ENCODE measurements at places on chromosomes 1 and 21.
A peak's percentile ranks its signal among the peaks of the same experiment; 100 is the strongest.

DNA sequence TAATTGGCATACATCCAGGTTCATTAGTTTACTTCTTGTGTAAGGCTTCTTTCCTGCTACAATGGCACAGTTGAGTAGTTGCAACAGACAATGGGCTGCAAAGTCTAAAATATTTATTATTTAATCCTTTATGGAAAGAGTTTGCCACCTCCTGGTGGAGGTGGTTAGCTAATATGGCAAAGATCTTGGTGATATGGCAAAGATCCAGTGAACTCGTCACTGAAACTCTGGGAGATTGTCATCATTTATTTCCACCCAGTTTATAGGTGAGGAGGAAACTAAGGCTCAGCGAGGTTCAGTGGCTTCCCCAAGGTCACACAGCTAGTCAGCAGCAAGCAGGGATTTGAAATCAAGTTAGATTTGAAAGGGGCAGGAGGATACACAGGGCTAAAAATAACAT lies 16.1 kb upstream of the IFFO2 start:
- no peak for DNase-seq

GRCh38 chr1:154751690-154752089 lies 118.4 kb downstream of the KCNN3 start:
- no peak for DNase-seq

DNA sequence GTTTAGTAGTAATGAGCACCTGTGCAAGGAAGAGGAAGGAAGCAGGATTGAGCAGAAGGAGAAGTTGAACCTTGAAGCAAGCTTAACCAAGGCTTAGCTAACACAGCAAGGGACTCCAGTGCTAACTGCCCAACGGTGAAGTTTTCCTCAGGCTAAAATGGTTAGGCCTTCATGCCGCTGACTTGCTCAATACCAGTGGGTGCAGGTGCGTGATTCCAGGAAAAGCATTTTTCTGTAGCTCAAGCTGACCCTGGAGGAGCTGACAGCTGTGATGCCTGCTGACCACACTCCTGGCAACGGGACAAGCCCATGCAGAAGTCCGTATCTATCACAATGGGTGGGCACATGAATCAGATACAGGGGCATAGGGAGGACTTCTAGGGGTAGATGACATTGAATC lies 76.5 kb upstream of the FGGY start:
- no peak for DNase-seq

- no peak for DNase-seq
Measured at GRCh38 chr1:183025010-183025337, 1.8 kb downstream of the LAMC1 start.

DNA sequence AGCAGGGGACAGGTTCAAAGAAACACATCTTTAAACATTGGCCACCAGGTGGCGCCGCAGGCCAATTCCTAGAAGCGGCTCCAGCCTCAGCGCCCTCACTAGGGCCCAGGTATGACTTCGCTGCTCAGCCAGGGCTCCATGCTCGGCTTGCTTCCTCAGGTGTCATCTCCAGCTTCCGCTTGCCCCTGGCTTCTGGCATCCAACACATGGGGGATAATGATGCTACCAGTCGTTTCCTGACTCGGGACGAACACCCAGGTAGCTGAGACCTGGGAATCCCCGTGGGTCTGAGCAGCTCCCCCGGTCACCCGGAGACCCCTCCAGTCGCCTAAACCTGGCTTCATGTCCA lies 8.5 kb upstream of the MEX3A start:
- peak; percentile 86 for DNase-seq

DNA sequence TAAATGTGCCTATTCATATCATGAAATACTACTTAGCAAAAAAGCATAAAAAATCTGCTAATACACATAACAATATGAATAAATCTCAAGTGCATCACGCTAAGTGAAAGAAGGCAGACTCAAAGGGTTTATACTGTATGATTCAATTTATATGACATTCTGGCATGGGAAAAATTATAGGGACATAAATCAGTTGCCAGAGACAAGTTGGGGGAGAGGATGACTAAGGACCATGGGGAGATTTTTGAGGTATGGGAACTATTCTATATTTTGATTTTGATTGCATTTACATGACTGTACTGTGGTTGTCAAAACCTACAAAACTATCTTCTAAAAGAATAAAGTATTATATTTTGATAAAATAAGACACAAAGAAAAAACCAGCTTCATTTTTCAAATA lies 650.3 kb upstream of the NR5A2 start:
- no peak for DNase-seq

DNA sequence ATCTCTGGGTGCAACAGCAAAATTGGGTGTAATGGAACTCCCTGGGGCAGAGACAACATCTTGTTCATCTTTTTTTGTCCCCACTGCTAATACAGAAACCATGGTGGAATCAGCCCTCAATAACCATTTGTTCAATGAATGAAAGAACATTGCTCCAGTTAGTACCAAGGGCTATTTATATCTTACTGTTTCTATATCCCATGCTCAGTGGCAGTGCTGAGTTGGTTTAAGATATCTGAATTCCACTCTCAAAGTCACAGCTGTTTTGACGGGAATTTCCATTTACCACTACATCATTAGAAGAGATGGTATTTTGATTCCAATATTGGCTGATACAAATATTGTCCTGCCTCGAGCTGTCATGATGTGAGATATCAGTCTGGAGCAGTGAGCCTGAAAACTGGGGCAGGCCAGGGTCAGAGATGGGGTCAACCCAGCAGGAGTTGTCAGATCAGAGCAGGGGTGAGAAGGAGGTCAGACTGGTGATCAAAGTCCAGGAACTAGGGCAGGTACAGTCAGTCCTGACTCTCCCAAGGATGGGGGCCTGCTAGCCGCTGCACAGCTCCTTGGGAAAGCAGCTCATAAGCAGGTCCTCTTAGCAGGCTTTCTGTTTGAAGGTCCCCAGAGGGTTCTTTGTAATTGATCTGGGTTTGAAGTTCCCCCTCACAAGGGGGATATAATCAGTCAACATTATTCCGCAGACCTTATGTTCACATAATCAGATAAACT lies 5.8 kb upstream of the PHC2 start:
- no peak for DNase-seq

DNA sequence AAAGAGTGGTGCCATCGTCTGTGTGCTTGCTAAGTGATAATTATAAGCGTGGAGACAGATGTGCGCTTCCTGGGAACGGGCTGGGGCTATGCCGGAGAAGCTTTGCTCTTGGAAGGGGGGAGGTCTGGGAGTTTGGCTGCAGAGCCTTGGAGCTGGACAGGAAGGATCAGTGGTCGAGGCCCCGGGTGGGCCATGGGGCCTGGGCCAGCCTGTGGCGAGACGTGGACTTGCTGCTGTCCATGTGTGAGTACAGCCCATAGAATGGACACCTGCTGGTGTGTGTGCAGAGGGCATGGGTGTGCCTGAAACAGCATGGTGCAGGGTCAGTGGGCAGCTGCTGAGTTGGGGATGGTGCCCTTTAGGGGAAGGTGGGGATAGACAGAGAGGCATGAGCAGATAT lies 121.3 kb downstream of the PCBP3 start:
- DNase-seq = no peak

GRCh38 chr1:37148663-37149062 lies 114.3 kb upstream of the GRIK3 start:
- DNase-seq = no peak

GRCh38 chr1:165068741-165069140 lies 287.8 kb downstream of the LMX1A start:
- no peak for DNase-seq

DNA sequence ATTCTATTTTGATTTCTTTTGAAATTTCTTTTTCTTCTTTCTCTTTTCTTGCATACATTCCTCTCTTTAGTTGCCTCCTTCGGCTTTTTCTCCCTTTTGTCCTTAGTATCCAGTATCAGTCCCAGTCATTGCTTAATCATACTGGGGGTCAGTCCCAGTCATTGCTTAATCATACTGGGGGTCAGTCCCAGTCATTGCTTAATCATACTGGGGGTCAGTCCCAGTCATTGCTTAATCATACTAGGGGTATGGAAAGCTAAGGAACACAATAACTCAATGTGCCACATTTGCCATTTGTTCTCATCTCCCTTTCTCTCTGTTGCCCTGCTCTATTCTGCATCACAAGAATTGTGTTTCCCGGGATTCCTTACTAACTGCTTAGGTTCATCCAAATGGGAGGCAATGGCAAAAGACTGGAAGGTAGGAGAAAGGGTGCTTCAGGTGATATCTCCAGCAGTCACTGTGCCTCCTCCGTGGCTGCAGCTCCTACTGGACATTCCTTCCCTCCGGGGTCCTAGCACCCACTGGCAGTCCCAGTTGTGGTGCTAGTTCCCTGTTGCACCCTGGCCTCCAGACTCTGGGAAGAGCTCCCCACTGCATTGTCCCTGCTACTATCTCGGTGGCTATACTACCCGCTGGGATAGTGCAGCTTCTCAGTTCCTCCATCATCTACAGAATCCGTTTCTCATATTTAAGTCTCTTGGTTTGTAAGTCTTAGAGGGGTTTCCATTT lies 32.6 kb upstream of the LAMC1 start:
- no peak for DNase-seq

DNA sequence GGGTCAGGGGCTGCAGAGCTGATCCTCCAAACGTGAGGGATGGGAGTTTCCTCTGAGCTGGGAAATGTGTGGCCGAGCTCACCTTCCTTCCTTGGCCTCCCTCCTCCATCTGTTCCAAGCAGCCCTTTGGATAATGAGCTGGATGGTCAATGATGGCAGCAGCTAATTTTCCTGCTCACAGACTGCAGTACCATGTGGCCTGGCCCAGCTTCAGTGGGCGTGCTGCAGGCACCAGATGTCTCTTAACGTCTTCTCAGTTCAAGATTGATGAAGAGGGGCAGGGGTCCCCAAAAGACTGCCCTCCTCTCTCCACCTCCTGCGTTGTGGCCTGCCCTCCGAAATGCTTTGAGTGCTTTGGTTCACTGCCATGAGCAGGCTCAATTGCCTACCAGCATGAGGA lies 86.0 kb downstream of the UBIAD1 start:
- DNase-seq = no peak

GRCh38 chr1:67217417-67217816 lies 51.2 kb downstream of the IL23R start:
- no peak for DNase-seq

GRCh38 chr1:186283374-186283773 lies 91.7 kb downstream of the TPR start:
- no peak for DNase-seq

GRCh38 chr1:25082216-25082899 lies 149.9 kb downstream of the SYF2 start:
- no peak for DNase-seq

GRCh38 chr1:70115315-70115714 lies 90.1 kb downstream of the LRRC40 start:
- no peak for DNase-seq

Data from stimulated activated CD8-positive, alpha-beta memory T cell treated with anti-CD3 and anti-CD28 coated beads, Interleukin-7, amount 100 ng/mL, for 1 hour (primary cell).